ENCODE measurements at places on chromosomes 3 and 15. TPM values are rescaled to one million over a fixed set of nuclear protein-coding genes. Genes with fewer than 3 reads are reported as not detected.

The ISL2 gene
- polyA plus RNA-seq: not detected

The GRK7 gene
- polyA plus RNA-seq: not detected

The IQCH gene
- polyA plus RNA-seq: 0.53 TPM

The CADM2 gene
- polyA plus RNA-seq: 5.8 TPM

The ACKR2 gene
- polyA plus RNA-seq: 0.49 TPM

The TNFAIP8L3 gene
- 1.5 TPM for polyA plus RNA-seq

The SPRED1 gene
- 31.4 TPM for polyA plus RNA-seq

The HERC2 gene
- 38.3 TPM for polyA plus RNA-seq

Data from hindlimb muscle (tissue), 1 donor.